ENCODE measurements at places on chromosomes 12 and 14. TPM values are rescaled to one million over a fixed set of nuclear protein-coding genes. Genes with fewer than 3 reads are reported as not detected.

CLEC2A gene
- polyA plus RNA-seq: not detected

SYCP3 gene
- 0.04 TPM for polyA plus RNA-seq

GRCh38 chr12:41221491-41221890 lies 33.4 kb downstream of the PDZRN4 start:
- no peak for DNase-seq

- no peak for DNase-seq
Measured at GRCh38 chr14:77554816-77555599, 56.4 kb upstream of the ISM2 start.

DNA sequence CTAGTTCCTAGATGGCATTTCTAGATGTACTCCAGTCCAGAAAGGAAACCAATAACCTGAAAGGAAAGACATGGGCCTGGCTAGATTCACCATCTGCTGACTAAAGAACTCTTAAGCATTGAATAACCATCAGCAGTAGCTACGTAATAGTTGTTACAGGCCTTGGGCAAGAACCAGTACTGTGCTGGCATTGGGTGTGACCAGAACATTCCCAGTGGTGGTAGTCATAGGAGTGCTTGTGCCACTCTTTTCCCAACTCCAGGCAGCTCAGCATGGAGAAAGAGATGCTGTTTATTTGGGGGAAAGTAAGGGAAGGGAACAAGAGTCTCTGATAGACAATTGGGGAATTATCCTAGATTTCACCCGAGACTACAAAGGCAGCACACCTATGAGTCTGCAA lies 333.3 kb downstream of the SLC16A7 start:
- DNase-seq: no peak

GRCh38 chr14:58873228-58873953 lies 235.6 kb downstream of the DACT1 start:
- no peak for DNase-seq

DNA sequence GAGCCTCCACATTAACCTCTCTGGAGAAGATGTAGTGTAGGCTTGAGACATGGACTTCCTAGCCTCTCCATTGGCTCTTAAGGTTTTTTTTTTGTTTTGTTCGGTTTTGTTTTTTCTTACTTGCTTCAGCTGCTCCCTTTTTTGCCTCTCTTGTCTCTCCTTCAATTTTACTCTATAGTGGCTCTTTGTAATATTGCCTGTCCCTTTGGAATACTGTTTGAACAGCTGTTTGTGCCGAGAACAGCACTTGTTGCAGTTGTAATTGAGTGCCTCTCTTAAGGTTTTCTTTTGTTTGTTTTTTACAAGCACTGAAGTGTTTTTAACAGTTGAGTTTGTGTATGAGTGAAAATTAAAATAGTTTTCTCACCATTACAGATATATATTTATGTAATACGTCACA lies 567.7 kb downstream of the LRFN5 start:
- no peak for DNase-seq

DNA sequence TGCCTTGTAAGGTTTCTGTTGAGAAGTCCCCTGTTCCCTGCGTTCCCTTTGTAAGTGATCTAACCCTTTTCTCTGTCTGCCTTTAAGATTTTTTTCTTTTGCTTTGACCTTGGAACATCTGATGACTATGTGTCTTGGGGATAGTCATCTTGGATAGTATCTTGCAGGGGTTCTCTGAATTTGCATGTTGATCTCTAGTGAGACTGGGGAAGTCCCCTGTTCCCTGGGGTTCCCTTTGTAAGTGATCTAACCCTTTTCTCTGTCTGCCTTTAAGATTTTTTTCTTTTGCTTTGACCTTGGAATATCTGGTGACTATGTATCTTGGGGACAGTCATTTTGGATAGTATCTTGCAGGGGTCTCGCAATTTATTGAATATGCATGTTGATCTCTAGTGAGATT lies 38.2 kb upstream of the TMX1 start:
- no peak for DNase-seq

DNA sequence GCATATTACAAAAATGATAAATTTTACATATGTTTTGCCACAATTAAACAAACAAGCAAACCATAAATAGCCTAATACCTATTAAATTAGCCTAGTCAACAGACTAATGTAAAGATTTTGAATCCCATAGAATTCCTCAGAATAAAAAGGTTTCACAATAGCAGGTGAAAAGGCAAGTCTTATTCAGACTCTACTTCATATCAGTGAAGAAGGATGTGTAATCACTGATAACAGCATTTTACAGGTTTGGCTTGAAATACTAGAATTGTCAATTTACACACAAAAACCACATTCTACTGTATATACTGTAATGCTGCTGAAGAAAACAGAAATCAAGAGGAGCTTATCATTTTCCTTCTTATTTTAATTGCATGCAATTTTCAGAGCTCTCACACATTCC lies 90.8 kb upstream of the SSTR1 start:
- no peak for DNase-seq

DNA sequence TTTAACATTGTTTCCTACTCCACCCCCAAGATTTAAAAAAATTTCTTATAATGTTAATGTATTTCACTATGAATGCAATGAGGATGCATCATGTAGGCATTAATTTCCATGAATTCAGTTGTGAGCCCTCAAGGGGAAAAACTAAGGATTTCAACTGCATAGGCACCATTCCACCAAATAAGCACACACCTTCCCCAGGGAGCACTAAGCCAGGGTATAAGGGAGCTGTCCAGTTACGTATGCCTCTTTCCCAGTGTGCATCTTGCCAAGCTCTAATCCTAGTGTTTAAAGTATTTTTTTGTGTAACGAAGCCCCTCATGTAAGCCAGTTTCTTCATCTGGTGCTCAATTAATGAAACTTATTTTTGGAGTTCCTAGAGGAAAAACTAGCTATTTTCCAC lies 6.6 kb downstream of the FERMT2 start:
- DNase-seq: no peak

DNA sequence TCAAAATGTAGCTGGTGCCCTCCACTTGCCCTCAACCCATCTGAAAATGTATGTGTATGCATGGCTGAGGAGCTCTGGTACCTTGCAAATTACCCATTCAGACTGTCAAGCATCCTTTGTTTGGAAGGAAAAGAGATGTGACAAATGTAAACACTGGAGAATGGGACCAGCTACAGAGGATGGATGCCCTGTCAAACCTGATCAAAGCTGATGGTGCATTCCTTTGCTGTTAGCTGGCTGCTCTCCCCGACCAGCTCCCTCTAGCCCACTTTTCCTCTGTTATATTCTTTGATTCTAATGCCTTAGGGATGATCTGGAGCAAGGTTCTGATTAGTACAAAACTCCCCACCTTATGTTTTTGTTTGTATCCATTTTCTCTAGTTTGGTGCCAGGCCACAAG lies 310.3 kb downstream of the C12orf75 start:
- DNase-seq: no peak

DNA sequence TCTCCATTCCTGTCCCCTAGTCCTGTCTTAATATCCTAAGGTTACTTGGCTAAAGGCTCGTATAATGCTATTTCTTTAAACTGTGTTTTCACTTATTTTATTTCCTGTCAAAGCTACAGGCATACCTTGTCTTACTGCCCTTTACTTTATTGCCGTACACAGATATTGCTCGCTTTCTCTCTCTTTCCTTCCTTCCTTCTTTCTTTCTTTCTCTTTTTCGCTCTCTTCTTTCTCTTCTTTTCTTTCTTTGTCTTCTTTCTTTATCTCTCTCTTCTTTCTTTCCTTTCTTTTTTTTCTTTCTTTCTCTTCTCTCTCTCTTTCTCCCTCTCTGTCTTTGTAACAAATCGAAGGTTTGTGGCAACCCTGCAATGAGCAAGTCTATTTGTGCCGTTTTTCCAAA lies 123.9 kb upstream of the ARHGAP5 start:
- DNase-seq: no peak

DNA sequence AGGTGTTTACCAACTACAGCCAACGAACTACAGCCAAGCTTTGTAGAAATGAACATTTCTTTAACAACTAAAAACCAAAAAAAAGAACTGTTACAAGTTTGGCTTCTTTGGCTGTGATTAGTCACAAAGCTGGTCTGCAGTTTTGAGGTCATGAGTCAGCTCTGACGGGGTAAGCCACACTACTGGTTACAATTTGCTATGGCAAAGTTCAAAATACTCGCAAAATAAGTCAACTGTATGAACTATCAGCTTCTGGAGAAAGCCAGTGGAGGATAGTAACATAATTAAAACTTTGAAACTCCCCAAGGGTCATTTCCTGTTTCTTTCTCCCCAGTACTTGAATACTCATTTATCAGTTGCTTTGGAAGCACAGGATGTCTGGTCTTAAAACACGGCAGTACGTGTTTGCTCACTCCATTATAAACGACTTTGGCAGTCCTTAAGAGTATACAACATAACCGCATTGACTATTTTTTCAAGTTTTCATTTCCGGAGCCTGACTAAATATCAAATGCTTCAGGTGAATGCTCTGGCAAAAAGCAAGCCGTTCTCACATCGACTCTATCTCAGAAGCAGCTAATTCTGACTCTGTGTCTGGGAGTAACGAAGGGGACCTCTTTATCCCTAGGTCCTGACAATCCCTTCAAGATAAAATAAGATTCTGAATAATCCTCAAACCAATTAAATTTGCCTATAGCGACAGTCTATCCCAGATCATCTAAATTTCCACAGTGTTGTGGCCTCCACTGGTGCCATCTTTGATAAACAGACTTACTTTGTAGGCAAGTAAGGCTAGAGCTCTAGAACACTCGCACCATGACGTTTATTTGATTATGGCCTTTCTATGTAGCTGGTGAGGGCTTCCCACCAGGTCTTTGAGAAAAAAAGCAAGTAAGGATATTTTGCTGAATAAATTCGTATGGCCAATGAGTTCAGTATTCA lies 10.6 kb downstream of the PHLDA1 start:
- no peak for DNase-seq

- no peak for DNase-seq
Measured at GRCh38 chr12:7485095-7485494, 18.5 kb downstream of the CD163 start.

DNA sequence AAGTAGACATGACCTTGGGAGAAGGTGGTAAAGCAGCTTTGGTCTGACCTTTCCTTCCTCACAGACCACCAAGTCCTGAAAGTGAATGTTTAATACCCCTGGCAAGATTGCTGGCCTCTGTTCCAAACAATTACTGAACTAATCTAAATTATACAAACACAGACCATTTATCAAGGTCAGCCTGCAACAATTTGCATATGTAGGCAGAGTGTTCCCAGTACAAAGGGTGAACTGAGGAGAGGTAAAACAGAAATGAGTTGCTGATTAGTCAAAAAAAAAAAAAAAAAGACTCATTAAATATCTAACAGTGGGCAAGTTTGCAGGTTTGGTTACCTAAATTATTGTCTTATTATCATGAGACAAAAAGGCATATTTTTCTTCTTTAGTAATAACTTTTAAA lies 506.5 kb downstream of the TMEM117 start:
- DNase-seq: no peak
